AG09319 (cell line): ENCODE measurements at places on chromosomes 2 and 18.
A peak's percentile ranks its signal among the peaks of the same experiment; 100 is the strongest.

GRCh38 chr2:17036361-17036760 is 370.7 kb upstream of the CYRIA start:
- DNase-seq: no peak

DNA sequence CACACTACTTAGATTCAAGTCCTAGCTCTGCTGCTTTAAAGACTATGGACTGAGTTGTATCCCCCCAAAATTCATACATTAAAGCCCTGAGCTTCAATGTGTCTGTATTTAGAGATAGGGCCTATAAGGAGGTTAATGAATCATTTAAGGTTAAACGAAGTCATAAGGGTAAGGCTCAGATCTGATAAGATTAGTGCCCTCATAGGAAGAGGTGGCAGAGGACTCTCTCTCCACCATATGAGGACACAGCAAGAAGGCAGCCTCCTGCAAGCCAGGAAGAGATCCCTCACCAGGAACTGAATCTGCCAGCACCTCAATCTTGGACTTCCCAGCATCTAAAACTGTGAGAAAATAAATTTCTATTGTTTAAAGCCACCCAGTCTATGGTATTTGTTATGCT is 3.1 kb upstream of the CYTIP start:
- DNase-seq: no peak

DNA sequence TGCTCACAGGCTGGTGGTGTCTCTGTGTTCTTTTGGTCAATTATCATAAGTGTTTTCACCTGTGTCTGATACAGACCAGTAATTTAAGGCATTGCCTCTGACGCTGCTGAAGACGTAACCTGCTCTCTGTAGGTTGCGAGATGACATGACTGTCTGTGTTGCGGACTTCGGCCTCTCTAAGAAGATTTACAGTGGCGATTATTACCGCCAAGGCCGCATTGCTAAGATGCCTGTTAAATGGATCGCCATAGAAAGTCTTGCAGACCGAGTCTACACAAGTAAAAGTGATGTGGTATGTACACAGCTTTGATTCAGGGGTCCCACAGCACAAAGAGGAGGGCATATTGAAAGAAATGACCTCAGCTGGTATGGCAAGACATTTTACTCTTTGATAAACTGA is 33.8 kb upstream of the TMEM87B start:
- DNase-seq: no peak

GRCh38 chr2:120898961-120899750 is 163.5 kb downstream of the GLI2 start:
- DNase-seq: no peak

DNA sequence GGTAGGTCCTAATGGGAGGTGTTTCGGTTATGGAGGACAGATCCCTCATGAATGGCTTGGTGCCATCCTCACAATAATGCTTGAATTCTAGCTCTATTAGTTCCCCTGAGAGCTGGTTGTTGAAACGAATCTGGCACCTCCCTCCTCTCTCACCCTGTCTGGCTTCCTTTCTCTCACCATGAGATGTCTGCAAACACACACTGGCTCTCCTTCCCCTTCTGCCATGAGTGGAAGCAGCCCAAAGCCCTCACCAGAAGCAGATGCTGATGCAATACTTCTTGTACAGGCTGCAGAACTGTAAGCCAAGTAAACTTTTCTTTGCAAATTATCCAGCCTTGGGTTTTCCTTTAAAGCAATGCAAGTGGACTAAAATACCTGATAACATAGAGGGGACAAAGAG is 86.6 kb downstream of the RND3 start:
- DNase-seq: no peak

DNA sequence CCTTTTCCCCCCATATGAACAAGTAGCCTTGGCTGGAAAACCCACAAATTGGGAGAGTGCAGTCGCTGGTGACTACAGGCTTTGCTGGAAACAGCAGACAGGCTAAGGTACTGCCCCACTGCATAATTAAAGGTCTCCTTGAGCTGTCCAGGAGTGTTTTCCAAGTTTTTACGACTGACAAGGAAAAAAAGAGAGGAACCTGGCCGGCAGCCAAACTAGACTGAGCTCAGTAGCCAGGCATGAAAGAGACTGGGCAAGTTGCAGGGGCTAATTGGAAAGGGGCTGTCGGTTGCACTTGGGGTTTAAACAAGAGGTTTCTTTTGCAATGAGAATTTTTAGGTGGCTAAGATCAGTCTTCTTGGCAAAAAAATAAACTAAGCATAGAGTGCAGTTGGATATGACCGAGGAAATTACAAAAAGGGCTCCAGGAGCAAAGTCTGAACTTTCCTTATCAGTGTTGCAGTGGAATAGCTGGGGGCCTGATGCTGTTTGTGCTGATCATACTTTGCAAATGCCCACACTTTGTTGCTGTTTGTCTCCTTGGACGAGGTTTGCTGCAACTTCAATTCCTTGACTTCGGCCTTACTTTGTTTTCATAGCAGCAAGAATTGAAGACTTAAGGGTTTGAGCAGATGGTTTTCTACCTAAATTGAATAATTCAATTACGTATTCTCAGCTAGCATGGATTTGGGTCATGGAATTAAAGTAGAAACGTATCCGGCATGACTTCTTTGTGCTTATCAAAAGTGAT is 2.1 kb downstream of the GULP1 start:
- DNase-seq: peak; percentile 46

GRCh38 chr2:18516112-18516511 is 44.3 kb downstream of the RDH14 start:
- DNase-seq: no peak
